Type B pancreatic cell (in vitro differentiated cells): ENCODE measurements at places on chromosomes 6 and 20.
A peak's percentile ranks its signal among the peaks of the same experiment; 100 is the strongest.

DNA sequence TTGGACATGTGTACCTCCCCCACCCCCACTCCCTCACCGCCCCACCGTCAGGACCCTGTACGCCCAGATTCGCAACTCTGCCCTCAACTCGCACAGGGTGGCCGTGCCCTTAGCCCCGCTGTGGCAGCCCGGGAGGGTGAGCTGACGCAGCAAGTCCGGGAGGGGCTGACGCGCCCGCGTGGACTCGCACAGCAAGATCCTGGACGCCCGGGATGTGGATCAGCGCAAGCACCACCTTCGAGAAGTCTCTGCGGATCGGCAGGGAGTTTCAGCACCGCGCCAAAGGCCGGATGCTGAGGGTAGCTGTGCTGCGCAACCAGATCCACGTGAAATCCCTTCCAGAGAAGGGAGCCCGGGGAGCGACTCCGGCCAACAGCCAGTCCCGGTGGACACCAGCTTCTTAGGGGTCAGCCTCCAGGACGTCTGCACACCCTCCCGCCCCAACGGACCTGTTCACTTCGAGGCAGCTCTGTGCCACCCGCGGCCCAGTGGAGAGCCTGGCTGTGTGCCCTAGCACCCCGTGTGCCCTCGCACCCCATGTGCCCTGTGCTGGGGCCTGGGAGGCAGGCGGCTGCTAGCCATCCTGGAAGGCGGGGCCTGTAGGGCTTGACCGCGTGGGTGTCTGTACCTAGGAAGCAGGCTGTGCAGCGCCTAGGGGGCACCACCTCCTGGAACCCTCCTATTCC lies 6.7 kb upstream of the GJA10 start:
- DNase-seq, result no peak
- H3K27ac ChIP-seq, result no peak overlapping the region
- H3K27me3 ChIP-seq, result peaks cover 17% of the 10 kb centered on the region
- no peaks in the 10 kb centered on the region for H3K36me3 ChIP-seq

DNA sequence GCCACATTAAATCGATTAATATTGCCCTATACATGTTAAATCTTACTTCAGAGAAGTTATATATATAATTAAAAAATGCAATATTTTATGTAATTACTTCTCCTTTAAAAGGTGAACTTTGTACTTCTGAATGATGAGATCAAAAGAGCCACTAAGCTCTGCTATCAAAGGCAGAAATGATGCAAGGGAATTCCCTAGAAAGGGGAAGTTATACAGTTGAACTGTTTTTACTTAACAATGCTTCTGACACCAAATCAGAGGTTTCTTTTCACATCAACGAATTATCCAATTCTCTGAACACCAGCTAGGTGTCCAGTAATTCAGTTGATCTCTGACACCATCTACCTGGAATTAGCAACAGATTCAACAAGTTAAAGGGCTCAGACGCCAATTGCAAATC lies 319.9 kb upstream of the TSHZ2 start:
- DNase-seq, result no peak
- H3K36me3 ChIP-seq, result no peaks in the 10 kb centered on the region
- peaks cover 6% of the 10 kb centered on the region for H3K27me3 ChIP-seq
- no peak overlapping the region for H3K4me3 ChIP-seq
- H3K27ac ChIP-seq, result no peak overlapping the region
- H3K4me1 ChIP-seq, result no peaks in the 10 kb centered on the region

DNA sequence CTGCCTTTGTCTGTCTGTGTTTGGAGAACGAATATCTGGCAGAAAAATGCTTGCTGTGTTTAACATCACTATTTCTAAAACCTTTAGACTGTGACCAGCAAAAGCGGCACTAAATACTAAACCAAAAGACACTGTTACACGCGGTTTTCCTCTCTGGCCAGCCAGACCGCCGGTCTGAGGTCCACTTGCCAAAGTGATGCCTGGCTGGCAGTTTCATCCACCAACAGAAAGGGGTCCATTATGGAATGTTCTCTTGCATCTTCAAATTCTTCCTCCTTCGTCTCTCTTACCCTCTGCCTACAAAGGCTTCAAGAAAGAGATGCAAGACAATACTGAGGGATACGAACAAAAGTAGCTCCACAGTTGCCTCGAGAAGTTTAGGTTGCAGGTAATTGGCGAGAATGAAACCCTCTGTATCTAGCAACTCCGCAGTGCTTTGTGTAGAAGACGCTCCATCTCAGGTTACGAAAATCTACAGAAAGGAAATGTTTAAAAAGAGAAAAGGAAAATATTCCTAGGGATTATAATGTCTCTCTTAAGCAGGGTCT lies 176.6 kb downstream of the TRIM27 start:
- DNase-seq, result no peak
- peaks cover 88% of the 10 kb centered on the region for H3K27me3 ChIP-seq
- no peaks in the 10 kb centered on the region for H3K36me3 ChIP-seq
- peak overlapping the region; percentile 65 for H3K27ac ChIP-seq

DNA sequence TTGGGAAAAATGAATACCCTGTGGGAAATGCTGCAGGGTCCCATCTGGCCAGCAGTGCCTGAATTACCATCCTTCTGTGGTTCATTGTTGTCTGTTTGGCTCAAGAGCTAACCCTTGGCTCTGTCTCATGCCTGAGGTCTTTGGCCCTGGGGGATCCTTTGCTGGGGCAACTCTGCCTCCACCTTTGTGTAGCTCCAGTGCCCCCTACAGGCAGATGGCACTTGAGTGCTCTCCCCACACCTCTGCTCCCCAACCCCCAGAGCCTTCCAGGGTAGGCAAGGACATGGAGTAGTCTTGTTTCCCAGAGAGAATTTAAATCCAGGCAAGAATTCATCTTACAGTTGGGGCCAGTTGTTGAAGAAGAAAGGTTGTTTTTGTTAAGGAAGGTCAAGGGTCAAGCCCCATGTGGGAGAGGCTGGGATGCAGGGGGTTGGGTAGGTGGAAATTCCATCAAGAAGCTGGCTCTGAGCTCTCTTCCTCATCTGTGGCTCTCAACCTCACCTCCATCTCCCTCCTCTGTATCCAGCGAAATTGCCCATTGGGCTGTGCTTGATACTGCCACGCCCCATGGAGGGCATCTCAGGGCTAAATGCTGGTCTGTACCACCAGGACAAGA lies 44.2 kb downstream of the ZNF831 start:
- peaks cover 9% of the 10 kb centered on the region for H3K27me3 ChIP-seq
- H3K4me3 ChIP-seq, result no peak overlapping the region
- DNase-seq, result no peak
- H3K4me1 ChIP-seq, result peaks cover 23% of the 10 kb centered on the region
- no peak overlapping the region for H3K27ac ChIP-seq

GRCh38 chr20:49281059-49281912 lies 3.4 kb upstream of the ZNFX1 start:
- peak overlapping the region; percentile 98 for H3K27ac ChIP-seq
- peak overlapping the region; percentile 98 for H3K4me3 ChIP-seq
- DNase-seq, result no peak
- peaks cover 29% of the 10 kb centered on the region for H3K27me3 ChIP-seq

GRCh38 chr6:138970159-138970558 lies 17.9 kb downstream of the REPS1 start:
- no peaks in the 10 kb centered on the region for H3K27me3 ChIP-seq
- peaks cover 58% of the 10 kb centered on the region for H3K4me1 ChIP-seq
- no peak for DNase-seq
- H3K27ac ChIP-seq, result peak overlapping the region; percentile 1
- H3K36me3 ChIP-seq, result peaks cover 4% of the 10 kb centered on the region
- no peak overlapping the region for H3K4me3 ChIP-seq

DNA sequence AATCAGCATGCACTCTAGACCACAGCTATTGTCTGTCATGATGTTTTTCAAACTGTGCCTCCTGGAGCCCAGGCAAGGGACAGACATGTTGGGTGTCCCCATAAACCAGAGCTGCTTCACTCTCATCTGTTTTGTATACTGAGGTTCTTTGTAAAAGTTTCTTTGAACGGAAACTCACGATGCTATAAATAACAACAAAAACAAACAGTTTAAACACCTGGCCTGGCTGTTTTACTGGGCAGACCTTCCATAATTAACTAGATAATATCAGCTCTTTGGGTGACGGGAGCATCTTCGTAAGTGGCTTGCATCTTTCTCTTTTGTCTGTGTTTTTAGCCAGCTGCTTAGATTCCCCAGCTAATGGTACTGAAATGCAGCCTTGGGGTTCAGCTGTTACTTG lies 190.3 kb downstream of the ZDHHC14 start:
- H3K4me3 ChIP-seq, result no peak overlapping the region
- no peak for DNase-seq
- no peaks in the 10 kb centered on the region for H3K4me1 ChIP-seq
- H3K36me3 ChIP-seq, result no peaks in the 10 kb centered on the region

DNA sequence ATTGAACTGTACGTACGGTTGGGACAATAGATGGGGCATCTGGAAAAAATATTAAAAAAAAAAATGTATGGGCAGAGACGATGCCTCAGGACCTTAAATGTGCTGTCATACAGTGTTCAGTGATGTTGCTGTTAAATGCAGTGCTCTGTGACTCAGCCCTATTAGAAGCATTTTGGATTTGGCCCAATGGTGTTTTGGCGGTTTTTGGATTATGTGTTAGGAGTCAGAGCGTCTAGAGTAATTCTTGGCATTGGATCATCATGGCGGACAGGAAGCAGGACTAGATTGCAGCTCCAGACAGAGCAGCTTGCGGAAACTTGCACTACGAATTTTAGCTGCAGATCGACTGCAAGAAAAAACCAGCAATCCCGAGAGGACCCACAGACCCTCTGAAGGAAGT lies 280.0 kb downstream of the SOX4 start:
- H3K27me3 ChIP-seq, result no peaks in the 10 kb centered on the region
- DNase-seq, result no peak
- H3K36me3 ChIP-seq, result peaks cover 40% of the 10 kb centered on the region
- no peak overlapping the region for H3K27ac ChIP-seq
- H3K4me1 ChIP-seq, result peaks cover 28% of the 10 kb centered on the region

- no peak for DNase-seq
- H3K4me3 ChIP-seq, result peak overlapping the region; percentile 71
- peak overlapping the region; percentile 20 for H3K27ac ChIP-seq
- peaks cover 30% of the 10 kb centered on the region for H3K4me1 ChIP-seq
- H3K27me3 ChIP-seq, result no peaks in the 10 kb centered on the region
- peaks cover 3% of the 10 kb centered on the region for H3K36me3 ChIP-seq
Observed at GRCh38 chr6:111478749-111479148, 4.3 kb downstream of the REV3L start.

- no peak overlapping the region for H3K4me3 ChIP-seq
- no peaks in the 10 kb centered on the region for H3K27me3 ChIP-seq
- peaks cover 27% of the 10 kb centered on the region for H3K4me1 ChIP-seq
- H3K36me3 ChIP-seq, result peaks cover 6% of the 10 kb centered on the region
- H3K27ac ChIP-seq, result no peak overlapping the region
Observed at GRCh38 chr6:42417641-42418112, 34.0 kb downstream of the TRERF1 start.

DNA sequence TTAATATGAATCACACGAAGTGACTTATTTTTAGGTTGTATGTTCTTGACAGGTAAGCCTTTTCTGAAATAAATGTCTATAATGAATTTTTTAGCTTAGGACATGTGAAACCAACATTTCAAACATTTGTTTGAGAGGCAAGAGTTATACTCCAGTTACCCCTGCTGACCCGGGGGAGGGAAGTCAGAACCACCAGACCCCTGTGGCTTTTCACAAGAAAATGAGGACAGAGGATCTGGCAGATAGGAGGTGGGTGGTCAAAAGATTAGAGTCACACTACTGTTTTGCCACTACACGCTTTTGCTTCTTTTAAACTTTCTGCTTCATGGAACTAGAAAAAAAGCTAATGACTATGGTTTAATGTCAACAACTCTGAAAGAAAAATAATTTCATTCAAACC lies 27.5 kb upstream of the ADGRF4 start:
- H3K27ac ChIP-seq, result no peak overlapping the region
- H3K27me3 ChIP-seq, result no peaks in the 10 kb centered on the region
- peaks cover 18% of the 10 kb centered on the region for H3K4me1 ChIP-seq
- H3K4me3 ChIP-seq, result no peak overlapping the region
- no peak for DNase-seq
- no peaks in the 10 kb centered on the region for H3K36me3 ChIP-seq

- H3K4me1 ChIP-seq, result peaks cover 12% of the 10 kb centered on the region
- DNase-seq, result no peak
- H3K27me3 ChIP-seq, result peaks cover 3% of the 10 kb centered on the region
- H3K27ac ChIP-seq, result peak overlapping the region; percentile 7
Observed at GRCh38 chr6:100459592-100460184, 5.0 kb downstream of the SIM1 start.

- peaks cover 10% of the 10 kb centered on the region for H3K4me1 ChIP-seq
- no peak overlapping the region for H3K4me3 ChIP-seq
- H3K36me3 ChIP-seq, result no peaks in the 10 kb centered on the region
- H3K27me3 ChIP-seq, result peaks cover 4% of the 10 kb centered on the region
Observed at GRCh38 chr20:6388671-6389197, 265.9 kb upstream of the FERMT1 start.

- no peaks in the 10 kb centered on the region for H3K36me3 ChIP-seq
- no peak overlapping the region for H3K27ac ChIP-seq
- no peak for DNase-seq
- H3K4me1 ChIP-seq, result peaks cover 16% of the 10 kb centered on the region
- H3K4me3 ChIP-seq, result peak overlapping the region; percentile 31
Observed at GRCh38 chr20:23503649-23504048, 12.7 kb downstream of the CST8 start.

DNA sequence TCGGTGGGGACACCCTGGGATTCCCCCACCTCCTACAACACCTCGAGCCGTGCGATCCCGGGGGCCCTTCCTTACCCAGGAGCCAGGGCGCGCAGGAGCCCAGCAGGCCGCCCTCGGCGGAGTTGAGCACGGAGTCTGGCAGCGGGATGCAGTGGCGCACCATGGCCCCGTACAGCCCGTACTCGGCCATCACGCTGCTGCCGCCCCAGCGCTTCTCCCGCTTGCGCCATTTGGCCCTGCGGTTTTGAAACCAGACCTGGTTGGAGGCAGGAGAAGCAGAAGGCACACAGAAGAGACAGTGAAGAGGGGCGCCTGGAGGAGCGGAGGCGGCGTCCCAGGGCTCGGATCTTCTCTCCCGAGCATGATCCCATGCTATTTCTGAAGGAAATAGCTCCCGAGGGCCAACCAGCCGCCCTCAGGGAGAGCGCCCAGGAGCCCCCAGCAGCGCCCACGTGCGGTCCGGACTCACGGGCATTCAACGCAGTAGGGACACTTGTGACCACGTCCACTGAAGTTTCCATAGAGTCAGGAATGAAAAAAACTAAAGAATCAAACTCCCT lies 4.3 kb downstream of the VSX1 start:
- H3K4me3 ChIP-seq, result no peak overlapping the region
- H3K27ac ChIP-seq, result no peak overlapping the region
- peaks cover 86% of the 10 kb centered on the region for H3K27me3 ChIP-seq
- DNase-seq, result peak; percentile 67
- no peaks in the 10 kb centered on the region for H3K4me1 ChIP-seq
